T follicular helper cell (primary cell): ENCODE measurements at places on chromosomes 16 and 17.

- DNase-seq = no peak
Measured at GRCh38 chr17:81498953-81499600, 13.5 kb downstream of the ACTG1 start.

GRCh38 chr17:80312621-80313135, 52.0 kb downstream of the RNF213 start:
- no peak for DNase-seq

DNA sequence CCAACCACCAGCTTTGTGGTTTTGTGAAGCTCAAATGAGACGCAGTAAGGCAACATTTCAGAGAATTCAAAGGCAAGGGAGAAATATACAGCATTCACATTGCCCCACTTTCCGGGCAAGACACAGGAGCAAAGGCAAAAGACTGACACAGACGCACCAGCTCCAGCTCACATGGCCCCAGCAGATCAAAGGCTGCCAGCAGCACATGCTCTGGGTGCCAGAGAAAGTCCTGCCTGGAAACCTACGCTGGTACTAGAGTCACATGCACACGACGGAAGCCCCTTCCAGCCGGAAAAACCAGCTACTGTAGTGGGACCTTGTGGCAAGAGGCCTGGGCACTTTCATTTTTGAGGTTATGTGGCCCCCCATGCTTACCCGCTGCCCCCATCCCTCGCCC, 50.1 kb downstream of the GTF3C1 start:
- no peak for DNase-seq

GRCh38 chr16:10097271-10097670, 85.0 kb downstream of the GRIN2A start:
- no peak for DNase-seq

DNA sequence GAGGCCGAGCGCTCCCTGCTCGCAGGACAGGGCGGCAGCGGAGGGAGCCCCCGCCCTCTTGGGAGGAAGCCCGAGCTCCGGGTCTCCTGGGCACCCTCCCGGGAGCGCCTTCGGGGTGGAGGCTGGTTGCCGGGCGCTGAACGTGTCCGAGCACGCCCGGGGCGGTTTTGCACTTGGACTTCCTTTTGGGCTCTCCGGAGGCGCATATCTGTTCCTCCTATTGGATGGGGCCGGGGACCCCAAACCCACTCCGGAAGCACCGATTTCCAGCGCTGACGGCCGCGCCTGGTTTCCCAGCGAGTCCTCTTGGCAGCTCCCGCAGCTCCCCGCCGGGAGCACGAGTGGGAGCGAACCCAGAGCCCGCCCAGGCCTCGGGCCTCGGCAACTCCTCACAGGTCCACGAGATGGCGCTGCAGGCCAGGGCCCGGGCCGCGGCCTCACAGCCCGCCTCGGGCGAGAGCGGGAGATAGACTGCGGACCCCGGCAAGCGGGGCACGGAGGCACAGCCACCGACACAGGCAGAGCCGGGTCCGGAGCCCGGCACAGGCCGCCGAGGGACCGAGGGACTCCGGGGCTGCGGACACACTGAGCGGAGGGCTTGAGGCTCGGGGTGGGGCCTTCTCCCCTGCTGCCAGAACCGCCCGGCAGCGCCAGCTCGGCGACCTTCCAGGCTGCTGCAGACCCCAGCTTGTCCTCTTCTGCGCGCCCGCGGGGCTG, 12.7 kb downstream of the TBX2 start:
- DNase-seq = peak; percentile 62

DNA sequence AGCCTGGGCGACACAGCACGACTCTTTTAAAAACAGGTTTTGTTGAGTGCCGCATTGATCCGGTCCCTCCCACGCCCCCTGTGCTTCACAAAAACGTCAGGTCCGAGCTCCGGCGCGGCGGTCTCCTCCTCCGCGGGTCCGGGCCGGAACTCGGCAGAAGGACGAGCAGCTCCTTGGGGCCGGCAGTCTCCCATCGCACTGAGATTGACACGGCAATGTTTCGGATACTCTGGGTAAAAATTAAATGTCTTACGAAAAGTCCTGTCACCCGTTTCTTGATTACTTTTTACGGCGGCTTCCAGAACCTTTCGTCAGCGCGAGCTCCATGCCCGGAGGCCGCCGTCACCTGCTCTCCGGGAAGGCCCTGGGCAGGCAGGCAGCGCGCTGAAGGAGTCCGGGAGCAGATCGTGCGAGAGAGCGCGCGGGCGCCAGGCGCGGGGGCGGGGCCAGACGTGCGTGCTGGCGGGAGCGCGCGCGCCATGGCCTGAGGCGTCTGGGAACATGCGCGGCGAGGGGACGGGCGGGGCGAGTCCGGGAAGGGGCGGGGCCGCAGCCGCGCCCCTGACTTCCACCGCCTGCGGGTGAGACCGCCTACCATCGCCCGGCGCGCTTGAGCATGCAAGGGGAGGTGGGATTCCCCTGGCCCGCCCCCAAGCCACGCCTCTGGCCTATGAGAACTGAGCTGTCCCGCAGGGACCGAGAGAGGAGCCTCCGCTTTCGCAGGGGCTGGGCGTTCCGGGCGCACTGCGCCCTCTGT, 11.7 kb upstream of the SRL start:
- DNase-seq = peak; percentile 99

GRCh38 chr16:89187032-89187769, 13.1 kb downstream of the SLC22A31 start:
- DNase-seq = no peak

DNA sequence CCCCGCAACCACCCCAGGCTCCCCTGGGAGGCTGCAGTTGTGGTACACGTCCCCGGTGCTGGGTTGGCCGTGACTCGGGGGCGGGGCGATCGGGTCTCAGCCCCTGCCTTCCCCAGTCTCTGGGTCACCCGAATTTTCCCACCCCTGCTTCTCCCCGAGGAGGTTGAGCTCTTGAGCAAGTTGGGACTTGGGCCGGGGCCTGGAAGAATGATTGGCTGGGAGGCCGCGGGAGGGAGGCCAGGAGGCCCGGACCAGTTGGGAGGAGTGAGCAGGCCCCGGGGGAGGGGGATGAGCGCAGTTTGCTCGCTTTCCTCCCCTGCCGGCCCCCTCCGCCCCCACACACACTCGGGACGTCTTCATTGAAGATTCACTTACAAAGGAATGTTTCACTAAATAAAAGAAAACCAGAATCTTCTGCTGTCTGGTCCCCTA, 4.5 kb upstream of the HEXIM1 start:
- DNase-seq = no peak

GRCh38 chr17:17935321-17936271, 36.6 kb downstream of the TOM1L2 start:
- no peak for DNase-seq

GRCh38 chr16:31128711-31129567, 6.6 kb downstream of the PRSS8 start:
- DNase-seq = no peak

- no peak for DNase-seq
Measured at GRCh38 chr16:89293276-89294143, 76.0 kb downstream of the ZNF778 start.

GRCh38 chr16:3022208-3022683, 1.5 kb downstream of the HCFC1R1 start:
- peak; percentile 72 for DNase-seq
